ENCODE measurements at places on chromosomes 4 and X. TPM values are rescaled to one million over a fixed set of nuclear protein-coding genes. Genes with fewer than 3 reads are reported as not detected.

The ACE2 gene
- total RNA-seq, result under 0.01 TPM

The PAGE2B gene
- 0.28 TPM for total RNA-seq

The SHROOM4 gene
- 0.28 TPM for total RNA-seq

The ARHGAP36 gene
- not detected for total RNA-seq

The TMEM271 gene
- total RNA-seq, result not detected

The STEEP1 gene
- 40.2 TPM for total RNA-seq

The TMEM175 gene
- total RNA-seq, result 13.1 TPM

The RNF150 gene
- 0.28 TPM for total RNA-seq

The MAGEA2B gene
- not detected for total RNA-seq

The NALF2 gene
- not detected for total RNA-seq

The UNC5C gene
- 0.28 TPM for total RNA-seq

The DOCK11 gene
- 30.7 TPM for total RNA-seq

The EDA gene
- 0.14 TPM for total RNA-seq

The CFAP99 gene
- total RNA-seq, result 0.18 TPM

The RBM46 gene
- 0.09 TPM for total RNA-seq

The DIAPH2 gene
- 11.6 TPM for total RNA-seq

The NPY1R gene
- total RNA-seq, result 0.14 TPM

The SYN1 gene
- total RNA-seq, result 0.18 TPM

The MGST2 gene
- 9.3 TPM for total RNA-seq

The BANK1 gene
- total RNA-seq, result 0.57 TPM

The COL4A6 gene
- 4.2 TPM for total RNA-seq

The CPLX1 gene
- not detected for total RNA-seq

The ZAR1 gene
- not detected for total RNA-seq

The PABPC4L gene
- total RNA-seq, result 1.5 TPM

The LRCH2 gene
- 14.2 TPM for total RNA-seq

The RHOXF2B gene
- under 0.01 TPM for total RNA-seq

The ZBED1 gene
- 33.3 TPM for total RNA-seq

The PSAPL1 gene
- total RNA-seq, result not detected

The HAND2 gene
- 79.9 TPM for total RNA-seq

The ADGRG4 gene
- total RNA-seq, result not detected

The ARFIP1 gene
- total RNA-seq, result 40.7 TPM

The HSFX4 gene
- total RNA-seq, result not detected

All from smooth muscle cell of bladder (primary cell).